NCI-H1436 (cell line): ENCODE measurements at places on chromosomes 4 and X.

DNA sequence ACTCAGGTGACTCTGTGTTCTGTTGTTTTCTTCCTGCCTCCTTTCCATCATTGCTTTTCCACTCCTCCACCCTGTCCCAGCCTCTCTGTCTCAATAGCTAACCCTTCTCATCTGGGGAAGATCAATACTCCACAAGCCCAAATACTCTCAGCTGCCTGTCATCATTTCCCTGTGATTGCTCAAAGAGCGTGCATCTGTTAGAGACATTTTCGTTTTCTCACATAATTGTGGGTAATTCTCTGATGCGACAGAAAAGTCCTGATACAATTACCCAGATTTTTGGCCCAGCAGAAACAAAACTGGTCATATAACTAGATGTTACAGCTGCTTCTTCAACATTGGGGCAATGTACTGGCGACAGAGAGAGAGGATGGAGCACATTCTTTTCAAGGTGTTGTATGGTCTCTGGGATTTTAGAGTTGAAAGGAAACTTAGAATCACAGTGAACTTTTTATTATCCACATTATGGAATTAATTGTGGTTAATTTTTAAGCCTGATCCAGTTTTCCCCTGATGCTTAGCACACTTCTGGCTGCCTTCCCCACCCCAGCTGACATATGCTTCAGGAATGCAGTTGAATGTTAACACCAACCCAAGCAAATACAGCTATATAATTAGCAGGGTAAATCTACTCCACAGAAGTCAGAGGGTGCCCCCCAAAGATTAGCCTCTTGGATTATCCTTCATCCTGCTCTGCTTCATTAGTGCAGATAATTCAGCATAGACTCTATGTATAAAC is 171.4 kb upstream of the ANXA3 start:
- no peak for DNase-seq

- no peak for DNase-seq
Observed at GRCh38 chrX:118189000-118189399, 72.4 kb upstream of the KLHL13 start.

DNA sequence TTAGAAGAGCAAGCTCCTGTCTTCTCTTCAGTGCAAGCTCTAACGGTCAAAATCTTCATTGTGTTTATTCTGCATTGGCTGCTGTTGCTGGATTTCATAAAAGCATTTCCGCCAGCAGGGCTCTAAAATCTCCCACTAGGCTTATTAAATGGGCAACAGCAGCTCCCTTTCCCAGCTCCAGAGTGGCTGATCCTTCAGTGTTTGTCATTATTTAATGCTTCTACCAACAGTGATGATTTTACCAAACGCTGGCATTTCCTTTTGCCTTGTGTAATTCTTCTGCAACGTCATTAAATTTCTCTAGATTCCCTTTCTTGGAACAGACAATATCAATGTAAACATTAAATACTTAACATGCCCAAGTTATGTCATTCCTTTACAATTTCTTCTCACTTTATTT is 20.1 kb downstream of the SLC7A11 start:
- DNase-seq = no peak

- no peak for DNase-seq
Observed at GRCh38 chr4:76836860-76837562, 60.9 kb downstream of the SOWAHB start.

DNA sequence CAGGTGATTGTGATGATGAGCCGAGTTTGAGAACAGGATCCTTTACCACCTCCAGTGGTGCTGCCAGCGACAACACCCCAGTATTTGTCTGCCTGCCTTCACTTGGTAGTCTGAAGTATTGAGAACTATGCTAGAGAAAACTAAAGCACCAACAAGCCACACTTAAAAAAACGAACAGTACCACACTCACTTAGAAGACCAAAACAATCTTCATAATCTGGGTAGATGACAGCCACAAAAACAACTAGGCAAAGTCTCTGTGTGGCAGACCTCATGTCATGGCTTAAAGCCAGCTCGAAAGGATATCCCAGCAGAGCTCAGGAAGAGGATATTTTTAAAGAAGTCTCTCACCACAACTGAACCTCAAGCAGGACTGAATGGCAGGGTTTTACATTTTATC is 236.0 kb downstream of the GPC3 start:
- DNase-seq = no peak

DNA sequence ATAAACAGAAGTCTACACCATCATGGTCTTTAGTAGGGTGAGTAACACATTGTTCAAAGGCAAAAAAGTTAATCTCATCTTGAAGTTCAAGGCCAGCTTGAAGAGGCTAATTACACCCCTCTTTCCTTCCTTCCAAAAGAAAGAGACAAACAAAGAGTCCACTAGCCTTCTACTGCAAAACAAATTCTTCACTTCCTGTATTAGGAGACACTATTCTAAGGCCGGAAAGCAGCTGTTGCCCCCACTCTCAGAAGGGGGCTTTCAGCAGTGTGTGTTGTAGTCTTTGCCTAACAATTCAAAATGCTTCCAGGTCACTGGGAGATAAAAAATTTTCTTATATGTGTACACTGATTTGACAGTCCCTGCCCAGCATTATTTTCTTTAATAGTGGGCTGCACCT is 25.1 kb downstream of the RASGEF1B start:
- no peak for DNase-seq

DNA sequence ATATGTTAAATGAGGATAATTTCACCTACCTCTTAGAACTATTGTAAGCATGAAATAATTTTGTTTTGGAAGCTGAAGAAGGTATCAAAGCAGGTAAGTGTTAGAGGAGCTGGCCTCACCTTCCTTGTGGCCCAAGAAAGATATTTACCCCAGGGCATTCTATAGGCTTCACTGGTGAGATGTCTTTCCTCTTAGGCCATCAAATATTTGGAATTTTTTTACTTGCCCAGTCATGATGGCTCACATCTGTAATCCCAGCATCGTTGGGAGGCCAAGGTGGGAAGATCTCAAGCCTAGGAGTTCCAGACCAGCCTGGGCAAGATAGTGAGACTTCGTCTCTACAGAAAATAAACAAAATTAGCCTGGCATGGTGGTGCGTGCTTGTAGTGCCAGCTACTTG is 6.1 kb upstream of the SMS start:
- no peak for DNase-seq

- DNase-seq = no peak
Observed at GRCh38 chr4:132097041-132097440, 1052.1 kb upstream of the PCDH10 start.

DNA sequence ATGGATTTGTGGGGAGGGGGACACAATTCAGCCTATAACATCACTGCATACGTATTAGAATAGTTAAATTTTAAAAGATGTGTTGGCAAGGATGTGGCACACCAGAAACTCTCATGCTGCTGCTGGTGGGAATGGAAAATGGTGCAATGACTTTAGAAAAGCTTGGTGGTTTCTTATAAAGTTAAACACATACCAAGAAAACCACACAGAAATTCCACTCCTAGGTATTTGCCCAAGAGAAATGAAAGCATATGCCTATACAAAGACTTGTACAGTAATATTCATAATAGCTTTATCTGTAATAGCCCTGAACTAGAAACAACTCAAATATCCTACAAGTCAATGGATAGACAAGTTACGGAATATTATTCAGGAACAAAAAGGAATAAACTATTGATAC is 71.3 kb upstream of the PDHA1 start:
- no peak for DNase-seq

GRCh38 chr4:37423310-37423709 is 178.8 kb downstream of the NWD2 start:
- DNase-seq = no peak

- DNase-seq = no peak
Observed at GRCh38 chrX:77937291-77937690, 26.8 kb downstream of the ATP7A start.

DNA sequence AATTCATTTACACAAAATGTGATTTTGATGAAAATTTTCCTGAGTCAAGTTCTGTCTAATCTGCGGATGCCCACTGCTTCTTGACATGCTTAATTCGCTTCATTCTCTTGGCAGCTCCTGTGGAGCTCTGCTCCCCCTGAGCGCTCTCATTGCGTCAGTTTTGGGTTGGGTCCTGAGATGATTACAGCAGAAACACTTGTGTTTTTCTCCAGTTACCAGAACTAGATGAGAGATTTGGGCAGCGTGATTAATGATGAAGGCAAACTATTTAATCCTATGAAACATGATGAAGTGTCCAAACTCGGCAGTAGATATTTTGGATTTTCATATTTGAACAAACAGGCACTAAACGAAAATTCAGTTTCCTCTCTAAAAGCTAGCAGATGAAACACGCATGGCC is 4.2 kb upstream of the CXCL1 start:
- no peak for DNase-seq

GRCh38 chrX:107576841-107577240 is 51.5 kb upstream of the PRPS1 start:
- no peak for DNase-seq

DNA sequence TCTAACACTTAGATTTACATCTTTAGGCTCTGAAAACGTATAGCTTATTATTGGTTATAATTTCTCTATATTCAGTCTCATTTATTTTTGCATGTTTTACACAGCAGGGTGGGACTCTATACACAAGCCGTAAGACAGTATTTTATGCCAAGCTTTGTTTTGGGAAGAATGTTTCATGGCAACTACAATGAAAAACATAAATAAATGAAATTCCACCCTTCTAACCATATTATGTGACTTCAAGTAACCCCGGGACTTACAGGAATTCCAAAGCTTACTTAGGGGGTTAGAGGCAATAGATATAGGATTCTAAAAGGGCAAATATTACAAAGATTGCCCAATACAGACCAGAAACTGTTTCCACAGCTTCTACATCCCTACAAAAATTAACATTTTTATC is 370.9 kb downstream of the PRR32 start:
- DNase-seq = no peak

GRCh38 chr4:21946858-21947257 is 1.7 kb downstream of the KCNIP4 start:
- DNase-seq = no peak

- DNase-seq = no peak
Observed at GRCh38 chr4:28665306-28665705, 1804.7 kb downstream of the STIM2 start.

DNA sequence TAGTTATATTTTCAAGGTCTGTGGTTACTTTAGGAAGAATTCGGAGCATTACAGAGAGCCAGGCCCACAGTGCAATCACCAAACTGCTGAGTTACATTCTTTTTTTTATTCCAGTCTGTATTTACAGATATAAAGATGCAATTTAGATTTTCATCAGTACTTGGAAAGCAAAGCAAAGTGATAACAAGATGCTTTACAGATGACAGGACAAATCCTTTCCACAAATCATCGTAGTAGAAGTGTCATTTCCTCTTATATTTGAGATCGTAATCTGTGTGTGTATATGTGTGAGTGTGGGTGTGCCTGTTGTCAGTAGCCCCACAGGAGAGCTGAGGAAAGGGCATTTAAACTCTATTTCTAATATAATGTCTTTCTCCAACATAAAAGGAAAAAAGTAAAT is 1893.7 kb downstream of the STIM2 start:
- DNase-seq = no peak

DNA sequence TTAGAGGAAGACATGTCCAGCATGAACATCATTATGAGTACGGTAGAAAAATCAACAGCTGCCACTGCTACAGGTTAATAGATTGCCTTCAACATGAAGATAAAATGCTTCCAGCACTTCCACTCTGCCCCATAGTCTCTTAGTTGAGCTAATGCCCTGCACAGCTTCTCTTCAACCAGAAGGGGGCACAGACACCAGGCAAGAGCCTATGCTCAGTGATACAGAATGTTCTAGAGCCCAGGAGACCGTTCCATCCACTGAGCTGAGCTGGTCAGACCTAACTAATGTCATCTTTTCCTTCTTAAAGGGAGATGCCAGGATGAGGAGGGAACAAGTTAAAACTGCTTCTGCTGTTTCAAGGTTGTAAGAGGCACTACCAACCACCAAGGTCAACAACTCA is 42.2 kb downstream of the SMIM10L2A start:
- no peak for DNase-seq

GRCh38 chr4:8281519-8282133 is 12.1 kb downstream of the HTRA3 start:
- no peak for DNase-seq

- DNase-seq = no peak
Observed at GRCh38 chr4:116357758-116358157, 727.6 kb downstream of the TRAM1L1 start.

DNA sequence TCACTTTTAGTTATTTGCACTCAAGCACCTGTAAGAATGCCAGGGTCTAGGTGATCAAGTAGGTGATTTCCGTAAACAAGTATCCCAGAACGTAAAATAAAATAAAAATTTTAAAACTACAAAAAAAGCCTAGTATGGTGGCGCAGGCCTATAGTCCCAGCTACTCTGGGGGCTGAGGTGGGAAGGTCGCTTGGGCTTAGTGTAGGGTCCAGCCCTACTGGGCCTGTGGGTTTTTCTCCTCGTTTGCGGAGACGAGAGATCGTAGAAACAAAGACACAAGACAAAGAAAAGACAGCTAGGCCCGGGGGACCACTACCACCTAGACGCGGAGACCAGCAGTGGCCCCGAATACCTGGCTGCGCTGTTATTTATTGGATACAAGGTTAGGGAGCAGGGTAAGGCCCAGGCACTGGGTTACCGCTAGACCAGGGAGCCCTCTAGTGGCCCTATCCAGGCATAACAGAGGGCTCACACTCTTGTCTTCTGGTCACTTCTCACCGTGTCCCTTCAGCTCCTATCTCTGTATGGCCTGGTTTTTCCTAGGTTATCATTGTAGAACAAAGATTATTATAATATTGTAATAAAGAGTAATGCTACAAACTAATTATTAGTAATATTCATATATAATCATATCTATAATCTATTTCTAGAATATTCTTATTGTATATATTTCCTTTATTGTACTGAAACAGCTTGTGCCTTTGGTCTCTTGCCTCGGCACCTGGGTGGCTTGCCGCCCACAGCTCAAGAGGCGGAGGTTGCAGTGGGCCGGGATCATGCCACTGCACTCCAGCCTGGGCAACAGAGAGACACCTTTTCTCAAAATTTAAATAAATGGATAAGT is 38.4 kb downstream of the SAGE1 start:
- peak; percentile 26 for DNase-seq

GRCh38 chrX:134444681-134445080 is 15.3 kb upstream of the HPRT1 start:
- DNase-seq = no peak

GRCh38 chr4:149008415-149009025 is 566.3 kb upstream of the NR3C2 start:
- DNase-seq = no peak

DNA sequence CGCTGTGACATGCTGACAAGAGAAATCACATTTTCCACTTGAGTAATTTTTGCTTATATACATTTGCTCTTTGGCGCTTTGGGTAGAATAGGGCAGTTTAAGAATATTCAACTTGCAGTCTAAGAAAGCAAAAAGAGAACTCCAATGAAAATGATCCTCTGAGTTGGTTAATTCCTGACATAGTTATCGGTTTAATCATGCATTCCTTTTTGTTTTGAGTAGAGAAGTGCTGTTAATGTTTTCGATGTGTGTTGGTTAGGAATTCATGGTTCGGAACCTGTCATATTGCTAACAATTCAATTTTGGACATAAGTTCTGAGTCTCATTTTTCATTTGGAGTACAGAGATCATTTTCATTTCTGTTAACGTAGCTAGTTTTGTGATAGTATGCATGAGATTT is 700.6 kb upstream of the PITX2 start:
- DNase-seq = no peak

GRCh38 chr4:84870398-84871163 is 95.9 kb downstream of the WDFY3 start:
- DNase-seq = no peak
